ENCODE measurements at places on chromosomes 7 and 10.

DNA sequence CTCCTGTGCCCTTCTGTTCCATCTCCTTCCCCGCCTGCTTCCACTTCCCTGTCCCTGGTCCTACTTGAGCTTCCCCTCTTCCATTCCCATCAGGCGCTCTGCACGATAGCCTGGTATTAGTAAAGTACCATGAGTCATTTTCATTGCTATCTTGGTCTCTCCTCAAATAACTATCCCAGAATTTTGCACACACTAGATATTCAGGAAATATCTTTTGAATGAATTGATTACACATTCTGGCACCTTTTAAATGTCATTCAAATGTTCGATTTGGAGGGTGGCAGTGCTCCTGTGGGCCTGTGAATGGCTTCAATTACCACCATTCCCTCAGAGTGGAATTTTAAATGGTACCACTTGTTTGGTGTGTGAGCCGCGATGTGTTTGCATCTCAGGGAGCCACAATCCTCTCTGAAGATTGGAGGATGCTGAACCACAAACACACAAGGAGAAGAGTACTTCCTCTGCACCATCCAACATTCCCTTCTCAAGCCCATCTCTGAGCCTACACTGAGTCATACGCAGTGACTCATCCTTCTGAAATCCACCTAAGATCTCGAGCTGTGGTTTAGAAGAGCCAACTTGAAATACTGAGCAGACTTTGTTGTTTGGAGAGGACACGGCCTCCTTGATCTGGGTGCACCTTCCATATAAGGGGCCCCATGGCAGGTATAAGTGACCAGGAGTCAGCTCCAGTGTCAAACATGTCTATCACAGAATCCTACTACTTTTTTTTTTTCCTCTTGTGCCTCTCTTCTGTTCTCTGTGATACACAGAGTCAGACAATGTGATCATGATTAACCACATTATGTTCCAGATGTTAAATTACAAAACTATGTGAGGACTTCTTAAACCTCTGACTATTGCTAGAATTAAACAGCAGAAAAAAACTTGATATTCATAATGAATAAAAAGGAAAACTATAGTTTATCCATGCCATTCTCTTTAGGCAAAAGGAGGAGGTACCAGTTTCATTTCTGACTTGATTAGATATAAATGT lies 81.9 kb downstream of the BMPER start:
- DNase-seq = no peak

DNA sequence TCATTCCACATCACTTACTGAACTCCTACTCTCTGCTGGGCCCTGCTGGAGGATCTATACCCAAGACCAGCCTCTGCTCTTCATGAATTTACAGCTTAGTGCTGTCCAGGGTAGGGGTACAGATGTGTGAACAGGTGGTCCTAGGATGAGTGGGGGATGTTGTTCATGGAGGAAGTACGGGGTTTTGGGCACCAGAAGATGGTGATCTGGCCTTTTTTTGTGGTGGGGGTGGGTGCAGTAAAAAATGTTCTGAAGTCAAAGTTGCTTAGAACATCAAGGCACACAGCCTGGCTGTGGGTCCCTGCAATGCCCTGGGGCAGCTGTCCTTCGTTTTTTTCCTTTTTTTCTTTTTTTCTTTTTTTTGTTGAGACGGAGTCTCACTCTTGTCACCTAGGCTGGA lies 34.2 kb upstream of the GNA12 start:
- DNase-seq = no peak

DNA sequence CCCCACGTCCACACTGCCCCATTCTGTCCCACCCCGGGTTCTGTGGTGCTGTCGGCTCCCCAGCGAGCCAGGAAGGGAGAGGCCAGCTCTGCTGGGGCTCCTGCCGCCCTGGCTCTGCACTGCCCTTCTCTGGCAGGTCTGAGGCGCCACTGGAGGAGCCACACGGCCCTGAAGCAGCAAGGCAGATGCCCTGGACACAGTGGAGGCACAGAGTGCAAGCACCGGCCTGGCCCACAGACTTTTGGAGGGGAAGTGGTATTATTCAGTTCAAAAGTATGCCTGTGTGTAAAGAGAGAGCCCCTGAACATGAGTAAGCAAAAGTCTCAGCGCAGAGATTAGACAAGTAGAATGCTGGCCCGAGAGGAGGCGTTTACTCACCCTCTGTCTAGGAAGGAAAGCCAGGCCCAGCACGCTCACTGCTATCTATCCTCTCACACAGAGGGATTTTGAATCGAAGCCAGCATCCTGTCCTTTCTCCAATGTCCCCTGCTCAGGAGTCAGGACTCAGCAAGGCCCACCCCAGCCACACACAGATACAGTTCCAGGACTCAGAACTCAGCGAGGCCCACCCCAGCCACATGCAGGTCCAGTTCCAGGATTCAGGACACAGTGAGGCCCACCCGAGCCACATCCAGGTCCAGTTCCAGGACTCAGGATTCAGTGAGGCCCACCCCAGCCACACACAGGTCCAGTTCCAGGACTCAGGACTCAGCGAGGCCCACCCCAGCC lies 115.0 kb downstream of the EGFR start:
- DNase-seq = no peak

DNA sequence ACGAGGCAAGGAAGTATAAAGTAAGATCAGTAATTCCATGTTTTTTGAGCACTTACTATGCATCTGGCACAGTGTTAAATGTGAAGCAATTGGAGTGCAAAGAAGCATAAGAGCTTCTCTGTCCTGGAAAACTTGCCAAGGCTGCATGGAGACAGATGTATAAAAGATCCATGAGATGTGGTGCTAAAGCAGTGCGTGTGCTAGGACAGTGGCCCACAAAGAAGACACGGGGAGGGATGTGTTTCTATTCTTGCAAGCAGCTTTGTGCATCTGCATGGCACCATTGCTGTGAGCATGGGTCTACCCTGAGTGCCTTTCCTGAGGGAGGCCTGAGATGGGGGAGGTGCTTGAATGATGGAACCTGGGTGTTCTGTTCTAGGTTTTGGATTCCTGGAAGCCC lies 5.1 kb upstream of the CDHR3 start:
- DNase-seq = no peak

DNA sequence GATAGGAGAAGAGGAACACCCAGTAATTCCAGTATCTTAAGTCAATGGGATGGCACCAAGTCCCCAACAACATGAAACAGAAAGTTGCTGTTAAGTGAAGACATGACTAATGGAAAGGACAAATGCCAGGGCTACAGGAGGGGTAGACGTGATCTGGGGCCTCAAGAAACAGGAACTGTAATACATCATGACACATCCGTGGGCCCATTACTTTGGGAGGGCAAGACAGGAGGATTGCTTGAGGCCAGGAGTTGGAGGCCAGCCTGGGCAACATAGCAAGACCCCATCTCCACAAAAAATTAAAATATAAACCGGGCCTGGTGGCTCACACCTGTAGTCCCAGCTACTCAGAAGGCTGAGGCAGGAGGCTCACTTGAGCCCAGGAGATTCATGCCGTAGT lies 408.6 kb upstream of the PRKCQ start:
- no peak for DNase-seq

DNA sequence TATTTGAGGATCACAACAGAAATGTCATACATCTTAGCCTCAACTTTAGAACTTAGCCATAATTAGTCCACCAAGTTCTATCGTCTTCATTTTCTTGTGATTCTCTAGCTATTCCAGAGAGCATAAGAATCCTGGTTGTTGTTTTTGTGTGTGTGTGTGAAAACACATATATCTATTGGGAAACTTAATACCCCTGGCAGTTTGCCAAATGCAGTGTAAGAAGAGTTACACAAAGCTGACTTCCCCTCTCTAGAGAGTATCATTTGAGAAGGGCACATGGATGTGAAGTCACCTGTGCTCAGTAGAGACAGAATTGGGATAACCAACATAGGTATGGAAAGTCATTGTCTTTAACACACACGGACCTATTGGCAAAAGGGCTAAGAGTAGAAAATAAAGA lies 19.3 kb downstream of the FOXI2 start:
- DNase-seq = no peak

GRCh38 chr10:48677625-48678024 lies 7.0 kb upstream of the WDFY4 start:
- no peak for DNase-seq

DNA sequence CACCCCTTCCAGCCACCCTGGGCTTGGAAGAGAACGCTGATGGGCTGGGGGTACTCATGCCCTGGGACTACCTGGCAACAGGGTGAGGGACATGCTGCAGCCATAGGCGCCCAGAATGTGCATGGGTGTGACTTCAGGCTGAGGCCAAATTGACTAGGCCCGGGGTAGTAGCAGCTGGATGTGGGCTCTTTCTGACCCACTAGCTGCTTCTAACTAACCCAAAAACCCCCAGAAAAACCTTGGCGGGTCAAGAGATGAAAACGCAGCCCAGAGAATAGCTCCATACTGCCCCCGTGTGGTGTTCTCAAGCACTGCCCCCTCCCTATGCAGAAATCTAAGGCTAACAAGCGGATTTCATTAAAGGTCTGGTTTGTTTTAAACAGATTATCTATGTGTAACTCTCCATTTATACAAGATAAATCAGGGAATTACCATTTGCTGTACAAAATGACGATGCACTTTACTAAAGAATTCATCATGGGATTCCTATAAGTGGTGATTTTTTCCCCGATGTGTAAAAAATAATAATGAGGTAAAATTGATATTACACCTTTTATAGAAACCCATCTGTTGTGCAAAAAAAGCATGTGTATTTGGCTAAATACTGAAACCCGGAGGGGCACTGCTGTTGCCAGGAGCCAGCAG lies 4.2 kb downstream of the SMARCD3 start:
- peak; percentile 56 for DNase-seq

- no peak for DNase-seq
Measured at GRCh38 chr10:103481974-103482531, 3.0 kb upstream of the CALHM3 start.
